ENCODE measurements at places on chromosomes 2 and 18.

DNA sequence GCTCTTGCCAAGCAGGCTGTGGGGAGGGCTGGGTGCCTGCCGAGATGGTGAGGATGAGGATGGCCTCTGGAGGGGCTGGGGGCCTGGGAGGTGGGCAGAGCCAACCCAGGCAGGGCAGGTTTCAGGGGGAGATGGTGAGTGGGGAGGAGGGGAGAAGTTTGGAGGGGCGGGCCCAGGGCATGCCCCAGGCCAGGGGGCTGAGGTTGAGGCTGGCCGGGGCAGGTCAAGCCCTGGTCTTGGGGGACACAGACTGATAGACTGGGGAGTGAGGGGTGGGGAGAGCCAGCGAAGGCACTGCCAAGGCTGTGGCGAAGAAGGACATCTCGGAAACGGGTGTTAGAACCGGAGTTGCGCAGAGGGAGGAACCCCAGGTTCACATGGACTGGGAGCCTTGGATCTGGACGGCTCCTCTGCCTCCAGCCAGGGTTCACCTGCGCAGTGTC, 12.6 kb downstream of the CAPN10 start:
- no peak for DNase-seq

- DNase-seq: no peak
Measured at GRCh38 chr18:49723648-49724180, 89.6 kb downstream of the ACAA2 start.

DNA sequence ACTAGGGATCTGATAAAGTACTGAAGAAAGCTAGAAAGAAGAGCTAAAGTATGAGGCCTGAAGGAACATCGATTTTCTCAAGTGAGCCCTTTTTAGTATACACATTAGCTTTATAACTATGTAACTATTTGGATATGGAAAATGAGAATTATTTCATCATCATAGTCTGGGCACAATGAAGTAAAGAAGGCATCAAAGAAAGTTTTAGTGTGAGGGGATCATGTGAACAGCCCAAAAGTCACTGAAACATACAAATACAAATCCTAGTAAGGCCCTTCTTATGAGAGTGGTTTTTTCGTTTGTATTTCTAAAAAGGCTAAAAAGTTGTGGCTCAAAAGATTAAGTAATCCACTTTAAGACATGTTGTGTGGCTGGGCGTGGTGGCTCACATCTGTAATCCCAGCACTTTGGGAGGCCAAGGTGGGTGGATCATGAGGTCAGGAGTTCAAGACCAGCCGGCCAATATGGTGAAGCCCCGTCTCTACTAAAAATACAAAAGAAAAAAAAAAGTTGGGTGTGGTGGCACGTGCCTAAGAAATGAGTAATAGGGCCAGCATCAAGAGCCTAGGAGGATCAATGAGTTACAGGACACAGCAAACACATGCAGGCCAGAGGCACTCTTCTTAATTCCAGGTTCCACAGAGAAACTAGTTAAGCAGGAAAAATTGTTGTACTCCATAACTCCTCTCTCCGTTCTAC, 61.9 kb downstream of the PUM2 start:
- DNase-seq: no peak

DNA sequence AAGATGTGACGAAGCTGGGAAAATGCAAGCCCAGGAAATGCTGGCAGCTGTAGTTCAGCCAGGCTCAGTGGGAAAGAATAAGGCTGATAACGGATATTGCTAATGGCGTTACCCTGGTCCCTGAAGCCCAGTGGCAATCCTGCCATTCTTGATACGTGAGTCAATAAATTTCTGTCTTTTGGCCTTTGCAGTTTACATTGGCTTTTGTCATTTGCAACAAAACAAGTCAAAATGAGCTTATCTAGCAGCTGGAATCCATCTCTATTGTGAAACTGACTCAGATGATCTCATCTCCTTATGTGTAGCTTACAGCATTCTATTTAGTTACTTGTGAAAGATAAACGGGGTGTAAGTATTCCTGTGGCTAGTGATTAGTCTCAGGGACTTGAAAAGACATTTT, 43.8 kb downstream of the ARL6IP6 start:
- peak; percentile 47 for DNase-seq

DNA sequence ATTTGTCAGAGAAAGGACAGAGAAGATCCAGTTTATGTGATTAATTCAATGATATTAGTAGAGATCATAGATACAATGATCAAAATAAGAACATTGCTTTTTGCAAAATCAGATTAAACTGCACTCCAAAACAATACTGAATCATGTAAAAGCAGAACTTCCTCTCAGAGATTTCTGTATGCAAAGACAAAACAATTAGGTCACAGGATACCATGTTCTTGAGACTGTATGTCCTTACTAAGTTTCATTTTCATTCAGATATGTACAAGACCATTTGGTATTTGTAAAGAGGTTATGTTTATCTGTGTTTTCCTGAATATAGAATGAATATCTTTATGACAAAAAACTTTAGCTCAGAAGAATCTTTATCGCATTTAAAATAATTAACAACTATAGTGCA, 161.8 kb downstream of the DLGAP1 start:
- no peak for DNase-seq

All from right cardiac atrium (tissue), 5 donors.